Activated T-cell treated with anti-CD3 and anti-CD28 coated beads, Interleukin-2, amount 50 U/mL, for 48 hours (primary cell): ENCODE measurements at places on chromosomes 6 and 20.

DNA sequence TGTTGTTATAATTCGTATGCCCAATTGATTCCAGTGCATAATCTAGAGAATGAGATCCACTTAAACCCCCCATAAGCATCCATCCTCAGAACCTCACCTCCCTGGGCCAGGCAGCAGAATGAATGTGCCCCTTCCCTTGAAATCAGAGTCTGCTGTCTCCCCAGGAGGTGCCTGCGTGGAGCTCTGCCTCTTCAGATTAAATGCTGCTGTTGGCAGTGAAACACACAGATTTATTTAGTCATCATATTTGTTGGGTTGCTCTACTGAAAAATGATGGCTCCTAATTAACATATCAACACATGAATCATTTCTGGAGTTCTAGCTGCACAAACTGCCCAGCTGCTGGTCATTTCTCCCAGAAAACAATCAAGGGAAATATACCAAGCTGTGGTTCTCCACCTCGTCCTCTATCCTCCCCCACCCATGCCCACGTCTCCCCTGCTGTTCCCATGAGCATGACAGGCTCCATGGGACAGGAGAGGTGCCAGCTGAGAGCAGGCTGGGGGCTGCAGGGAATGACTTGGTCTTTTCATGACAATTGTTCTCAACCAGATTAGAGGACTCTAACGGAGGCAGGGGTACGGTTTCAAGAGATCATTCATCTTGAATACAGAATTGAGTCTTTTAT, 633.1 kb downstream of the CDH26 start:
- DNase-seq, result no peak

DNA sequence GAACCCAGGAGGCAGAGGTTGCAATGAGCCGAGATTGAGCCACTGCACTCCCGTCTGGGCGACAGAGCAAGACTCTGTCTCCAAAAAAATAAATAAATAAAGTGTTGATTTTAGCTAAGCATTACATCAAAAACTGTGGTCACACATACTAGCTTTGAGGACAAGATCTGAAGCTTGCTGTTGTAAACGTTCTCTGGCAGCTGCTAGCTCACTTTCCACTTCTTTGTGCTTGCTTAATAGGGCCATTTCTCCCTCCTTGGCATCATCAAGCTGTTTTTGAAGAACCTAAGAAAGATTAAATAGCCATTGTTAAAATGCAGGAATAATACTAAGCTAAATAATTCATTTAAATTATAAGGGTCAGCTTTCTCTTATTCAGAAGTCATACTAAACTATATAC, 55.7 kb downstream of the FAM184A start:
- DNase-seq, result no peak

DNA sequence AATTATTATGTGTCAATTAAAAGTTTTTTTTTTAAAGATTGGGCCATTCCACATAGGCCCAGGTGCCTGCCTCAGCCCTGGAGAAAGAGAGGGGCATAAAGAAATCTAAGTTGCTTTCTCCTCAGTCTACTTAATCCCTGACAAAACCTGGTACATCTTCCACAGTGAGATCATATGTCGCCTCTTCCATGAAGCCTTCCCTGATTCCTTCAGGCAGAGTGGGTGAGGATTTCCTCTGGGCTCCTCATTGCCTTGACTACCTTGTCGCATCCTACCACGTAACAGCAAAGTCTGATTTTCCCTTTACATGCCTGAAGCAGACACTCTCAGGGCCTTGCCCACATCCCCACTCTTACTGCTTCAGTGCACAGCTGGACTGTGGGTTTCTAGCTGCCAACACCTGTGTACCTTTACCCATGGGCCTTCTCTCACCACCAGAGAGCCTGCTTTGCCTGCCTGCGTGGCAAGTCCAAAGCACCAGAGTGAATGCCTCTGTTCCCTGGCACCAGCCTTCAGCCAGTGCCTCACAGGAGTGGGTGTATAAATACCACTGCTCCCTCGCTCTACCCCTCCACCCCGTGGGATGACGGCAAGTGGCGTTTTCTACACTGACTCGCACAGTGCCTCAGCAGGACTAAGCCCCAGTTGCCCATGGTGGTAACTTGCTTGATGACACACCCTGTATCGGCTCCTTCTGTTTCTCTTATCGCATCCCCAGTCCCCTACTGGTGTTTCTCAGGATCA, 68.0 kb downstream of the EYA2 start:
- no peak for DNase-seq

DNA sequence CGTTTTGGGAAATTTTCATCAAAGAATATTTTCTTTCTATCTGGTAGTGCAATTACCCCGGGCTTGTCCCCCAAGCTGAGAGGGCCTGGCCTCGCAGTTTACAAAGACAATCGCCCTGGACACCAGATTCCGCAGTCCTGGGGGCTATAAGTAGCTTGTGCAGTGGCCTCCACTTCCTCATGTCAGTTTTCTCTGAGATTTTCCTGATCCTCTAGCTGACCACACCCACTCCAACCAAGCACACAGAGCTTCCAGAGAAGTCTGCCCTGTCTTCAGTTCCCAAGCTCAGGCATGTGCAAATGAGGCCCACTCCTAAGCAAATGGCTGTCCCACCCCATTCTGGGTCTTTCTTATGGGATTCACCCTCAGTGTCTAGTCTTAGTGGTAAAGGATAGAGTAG, 245.3 kb downstream of the MAFB start:
- DNase-seq, result no peak

DNA sequence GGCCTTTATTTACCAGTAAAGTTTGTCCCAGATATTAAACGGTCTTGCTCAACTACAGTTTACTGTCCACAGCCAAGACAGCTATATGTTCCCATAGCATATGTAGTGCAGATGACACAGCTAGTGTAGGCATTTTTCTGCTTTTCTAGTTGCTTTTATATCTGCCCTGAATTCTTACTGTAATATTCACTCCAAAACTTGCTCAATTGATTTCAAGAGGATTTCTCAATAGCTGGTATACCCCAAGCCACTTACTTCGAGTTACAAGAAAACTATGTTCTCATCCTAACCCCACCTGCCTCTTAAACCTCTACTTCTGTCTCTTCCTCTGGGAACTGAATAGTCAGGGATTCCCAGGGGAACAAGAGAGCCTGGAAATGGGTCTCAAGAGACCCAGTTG, 18.9 kb upstream of the ROS1 start:
- no peak for DNase-seq

DNA sequence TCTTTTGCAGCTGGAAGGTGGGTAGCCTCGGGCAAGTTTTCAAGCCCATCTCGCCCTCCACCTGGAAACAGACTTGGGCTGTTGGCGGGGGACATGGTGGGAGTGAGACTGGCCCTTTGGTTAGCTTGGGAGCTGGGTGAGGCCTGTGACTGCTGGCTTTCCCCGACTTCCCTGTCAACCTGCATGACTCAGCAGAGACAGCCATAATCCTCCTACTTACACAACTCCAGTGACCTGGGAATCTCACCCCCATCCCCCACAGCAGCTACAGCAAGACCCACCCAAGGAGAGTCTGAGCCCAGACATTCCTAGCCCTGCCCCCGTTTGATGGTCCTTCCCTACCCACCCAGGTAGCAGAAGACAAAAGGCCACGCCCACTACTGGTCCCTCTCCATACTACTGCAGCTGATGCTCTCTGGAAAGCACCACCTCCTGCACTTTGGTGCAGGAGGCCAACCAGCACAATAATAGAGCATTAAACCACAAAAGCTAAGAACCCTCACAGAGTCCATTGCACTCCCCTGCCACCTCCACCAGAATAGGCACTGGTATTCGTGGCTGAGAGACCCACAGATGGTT, 188.4 kb downstream of the TRDN start:
- DNase-seq, result no peak

- DNase-seq, result no peak
Observed at GRCh38 chr6:108985301-108985700, 109.3 kb downstream of the SESN1 start.
